ENCODE measurements at places on chromosomes 1 and 21.

- no peak for DNase-seq
Measured at GRCh38 chr1:67433837-67434236, 3.6 kb upstream of the SERBP1 start.

DNA sequence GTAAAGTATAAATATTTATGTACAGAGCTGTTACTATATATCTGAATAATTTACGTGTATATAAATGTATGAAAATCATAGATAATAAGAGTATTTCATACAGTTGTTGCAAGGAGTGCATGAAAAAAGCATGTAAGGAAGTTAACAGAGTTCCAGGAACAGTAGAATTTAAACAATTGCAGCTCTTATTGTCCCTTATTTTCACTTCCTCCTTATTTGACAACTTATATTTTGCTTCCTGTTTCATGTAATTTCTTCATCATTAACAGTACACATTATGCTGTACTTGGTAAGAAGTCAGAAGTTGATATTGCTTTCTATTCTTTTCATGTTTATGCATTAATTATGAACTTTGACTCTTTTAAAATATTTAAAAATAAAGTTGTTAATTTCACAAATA, 681.5 kb downstream of the LRRIQ3 start:
- no peak for DNase-seq

DNA sequence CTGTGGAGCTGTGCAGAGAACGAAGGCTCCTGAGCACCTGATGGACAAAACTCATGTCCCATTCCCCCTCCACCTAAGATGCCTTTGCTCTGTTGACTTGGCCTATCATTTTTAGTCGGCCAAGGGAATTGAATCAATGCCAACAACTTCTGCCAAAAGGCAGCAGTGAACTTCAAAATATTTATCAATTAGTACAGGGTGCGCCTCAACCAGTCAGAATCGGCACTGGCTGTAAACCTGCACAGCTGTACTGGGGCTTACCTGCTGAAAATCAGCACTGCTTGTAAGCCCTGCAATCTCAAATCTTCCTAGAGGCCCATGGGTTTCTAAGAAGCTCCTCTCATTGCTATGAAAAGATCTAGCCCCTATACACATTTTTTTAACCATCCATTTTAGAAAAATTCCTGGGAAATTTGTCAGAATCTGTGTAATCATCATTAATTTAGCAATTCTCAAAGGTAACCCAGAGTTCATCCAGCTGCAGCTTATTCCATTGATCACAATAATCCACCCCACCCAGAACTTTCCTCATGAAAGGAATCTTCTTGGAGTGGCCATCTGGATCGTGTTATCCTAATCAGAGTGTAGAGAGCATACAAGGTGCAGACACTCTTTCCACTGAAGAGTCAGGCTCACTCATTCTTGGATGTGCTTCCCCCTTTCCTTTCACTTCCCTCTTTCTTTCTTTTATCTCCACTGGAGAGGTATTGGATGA, 40.2 kb downstream of the ADAMTS1 start:
- DNase-seq, result no peak

DNA sequence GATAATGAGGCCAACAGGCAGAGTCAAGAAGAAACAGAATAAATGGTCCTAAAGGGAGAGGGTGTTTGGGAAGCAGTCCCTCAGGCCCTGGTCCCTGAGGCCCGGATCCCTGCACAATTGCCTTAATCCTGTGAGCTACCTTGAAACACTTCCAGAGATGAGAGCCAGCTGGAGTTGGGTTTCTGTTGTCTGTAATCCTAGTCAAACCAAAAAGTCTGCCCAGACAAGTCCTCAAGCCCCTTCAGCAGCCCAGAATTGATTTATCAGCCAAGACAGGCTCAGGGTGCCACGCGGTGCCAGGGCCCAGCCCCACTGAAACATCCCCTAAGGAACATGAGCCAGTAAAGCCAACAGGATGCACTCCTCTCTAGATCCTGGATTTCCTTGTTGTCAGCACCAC, 16.4 kb upstream of the CLSTN1 start:
- peak; percentile 23 for DNase-seq

DNA sequence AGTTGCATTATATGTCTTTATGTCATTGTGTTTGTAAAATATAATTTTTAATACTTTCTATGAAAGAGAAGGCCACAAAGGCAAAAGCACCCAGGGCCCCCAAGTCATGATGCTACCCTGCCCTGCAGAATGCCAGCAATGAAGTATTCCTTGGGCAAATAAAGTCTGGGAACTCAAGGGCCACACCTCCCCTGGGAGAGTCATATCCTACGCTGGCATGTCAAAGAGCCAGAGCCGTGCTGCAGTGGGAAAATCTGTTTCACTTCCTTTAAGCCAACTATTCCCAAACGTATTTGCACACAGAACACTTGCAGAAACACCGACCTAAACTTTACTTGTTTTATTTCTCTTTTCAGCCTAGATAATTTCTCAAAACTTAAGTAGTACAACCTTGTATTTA, 98.4 kb upstream of the KAZN start:
- DNase-seq, result no peak

DNA sequence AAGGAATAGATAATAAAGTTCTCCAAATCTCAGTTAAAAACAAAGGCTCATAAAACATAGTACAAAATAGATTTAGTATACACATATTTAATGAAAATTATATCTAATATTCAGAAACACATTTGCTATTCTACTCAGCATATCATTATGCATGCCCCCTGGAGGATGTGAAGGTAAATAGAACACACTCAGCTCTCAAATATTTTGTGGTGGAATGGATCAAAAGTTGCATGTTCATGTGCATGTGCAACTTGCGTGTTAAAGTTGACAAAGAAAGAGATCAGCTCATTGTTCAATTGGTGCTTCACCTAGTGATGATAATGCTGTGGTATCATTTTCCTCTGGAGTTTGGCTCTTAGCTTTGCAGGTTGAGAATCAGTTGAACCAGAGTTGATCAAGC, 4.9 kb upstream of the ZNF644 start:
- DNase-seq, result no peak

DNA sequence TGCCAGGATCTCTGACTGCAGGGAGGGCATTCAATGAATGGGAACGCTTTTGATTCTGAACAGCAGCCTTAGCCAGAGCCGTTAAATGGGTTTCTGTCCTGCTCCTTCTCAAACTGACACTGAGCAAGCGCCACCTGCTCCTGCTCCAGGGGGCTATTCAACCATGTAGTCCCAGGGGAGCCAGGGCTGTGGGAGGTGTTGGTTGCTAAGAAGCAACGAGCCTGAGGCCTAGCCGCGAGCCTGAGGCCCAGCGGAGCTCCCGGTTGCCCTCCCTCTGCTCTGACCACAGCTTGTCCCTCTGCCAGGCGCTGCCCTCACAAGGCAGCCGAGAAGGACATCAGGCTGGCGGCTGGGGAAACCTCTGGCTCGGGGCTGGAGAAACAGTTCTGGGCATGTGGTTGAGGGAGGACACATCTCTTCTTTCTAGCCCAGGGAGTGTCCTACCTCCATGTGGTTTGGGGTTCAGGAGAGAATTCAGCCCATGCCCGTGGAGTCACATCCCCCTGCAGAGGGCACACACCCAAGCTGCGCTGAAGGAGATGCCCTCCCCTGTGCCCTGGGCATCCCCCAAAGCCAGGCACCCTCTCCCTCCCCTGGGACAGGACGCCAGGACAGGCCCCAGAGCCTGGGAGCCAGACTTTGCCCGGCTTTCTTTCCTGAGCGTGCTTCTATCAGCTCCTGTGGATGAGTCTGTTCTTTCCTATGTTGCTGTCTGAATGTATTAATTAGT, 18.0 kb downstream of the PCP4 start:
- no peak for DNase-seq

GRCh38 chr1:93708734-93709481, 27.3 kb upstream of the BCAR3 start:
- no peak for DNase-seq

DNA sequence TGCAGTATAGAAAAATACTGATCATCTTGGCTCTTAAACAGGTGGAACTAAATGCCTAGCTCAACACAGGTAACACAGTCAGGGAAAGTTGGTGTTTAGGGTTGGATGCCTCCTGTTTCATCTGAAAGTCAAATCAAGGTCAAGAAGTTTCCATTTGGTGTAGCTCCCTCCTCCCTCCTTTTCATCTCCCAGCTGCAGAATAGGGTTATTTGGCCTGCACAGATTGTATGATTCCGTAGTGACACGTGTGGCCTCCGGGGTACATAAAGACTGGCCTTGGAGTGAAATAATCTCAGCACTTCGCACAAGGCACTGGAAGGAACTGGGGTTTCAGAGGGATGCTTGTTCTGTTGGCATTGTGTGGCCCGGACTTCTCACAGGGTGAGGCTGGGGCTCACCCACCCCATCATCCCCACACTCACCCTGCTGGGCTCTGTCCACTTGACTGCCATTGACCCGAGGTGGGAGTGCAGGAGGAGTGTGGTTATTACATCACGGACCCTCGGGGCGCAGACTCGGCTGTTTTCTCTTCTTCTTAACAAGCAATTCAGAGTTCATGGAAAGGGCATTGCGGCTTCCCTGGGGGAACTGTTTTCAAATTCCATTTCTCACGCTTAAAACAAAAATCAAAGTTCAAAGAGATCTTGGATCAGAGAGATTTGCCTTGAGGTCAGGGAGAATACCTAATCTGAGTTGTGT, 18.4 kb downstream of the IGSF5 start:
- DNase-seq, result no peak

GRCh38 chr1:110188035-110188618, 22.0 kb upstream of the KCNC4 start:
- peak; percentile 38 for DNase-seq

GRCh38 chr21:37082856-37083528, 9.9 kb downstream of the TTC3 start:
- no peak for DNase-seq

GRCh38 chr1:59520827-59521418, 224.0 kb downstream of the FGGY start:
- DNase-seq, result no peak
